ENCODE measurements at places on chromosomes 3 and 15. TPM values are rescaled to one million over a fixed set of nuclear protein-coding genes. Genes with fewer than 3 reads are reported as not detected.

GRCh38 chr3:34111361-34111760, 312.9 kb downstream of the PDCD6IP start:
- no peak for DNase-seq
- no peaks in the 10 kb centered on the region for H3K4me1 ChIP-seq
- no peak overlapping the region for H3K27ac ChIP-seq
- no peaks in the 10 kb centered on the region for H3K36me3 ChIP-seq
- H3K27me3 ChIP-seq: no peaks in the 10 kb centered on the region
- no peak overlapping the region for H3K4me3 ChIP-seq

- DNase-seq: no peak
- H3K4me3 ChIP-seq: no peak overlapping the region
- peaks cover 12% of the 10 kb centered on the region for H3K36me3 ChIP-seq
- no peaks in the 10 kb centered on the region for H3K27me3 ChIP-seq
- peaks cover 45% of the 10 kb centered on the region for H3K4me1 ChIP-seq
Observed at GRCh38 chr3:53193466-53194209, 32.6 kb downstream of the PRKCD start.

- H3K27ac ChIP-seq: no peak overlapping the region
- H3K4me3 ChIP-seq: no peak overlapping the region
- H3K36me3 ChIP-seq: no peaks in the 10 kb centered on the region
- DNase-seq: no peak
Observed at GRCh38 chr15:23736033-23736673, 49.0 kb upstream of the NDN start.

DNA sequence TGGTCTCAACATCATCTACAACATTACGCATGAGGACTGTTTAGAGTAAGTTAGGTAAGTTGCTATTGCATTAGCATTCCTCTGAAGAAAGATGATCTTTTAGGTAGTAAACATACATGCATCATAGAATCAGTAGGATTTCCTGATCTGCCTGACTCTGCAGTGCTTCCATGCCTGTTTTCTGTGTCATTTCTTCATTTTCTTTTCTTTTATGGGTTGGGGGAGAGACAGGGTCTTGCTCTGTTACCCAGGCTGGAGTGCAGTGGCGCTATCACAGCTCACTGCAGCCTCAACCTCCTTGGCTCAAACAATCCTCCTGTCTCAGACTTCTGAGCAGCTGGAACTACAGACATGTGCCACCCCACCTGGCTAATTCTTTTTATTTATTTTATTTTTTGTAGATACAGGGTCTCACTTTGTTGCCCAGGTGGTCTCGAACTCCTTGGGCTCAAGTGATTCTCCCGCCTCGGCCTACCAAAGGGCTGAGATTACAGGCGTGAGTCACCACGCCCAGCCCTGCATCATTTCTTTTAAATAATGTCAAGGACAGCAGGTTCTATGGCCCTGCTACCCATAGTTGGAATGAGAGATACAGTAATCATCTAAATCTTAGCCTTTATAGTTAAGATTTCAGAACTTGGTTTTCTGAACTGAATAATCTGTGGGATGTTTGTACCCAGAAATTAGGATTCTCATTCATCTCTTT, 184.3 kb downstream of the GHSR start:
- DNase-seq: no peak
- H3K36me3 ChIP-seq: no peaks in the 10 kb centered on the region
- no peak overlapping the region for H3K27ac ChIP-seq

The CD96 gene
- 2.8 TPM for total RNA-seq

The GHSR gene
- total RNA-seq: not detected

The MESP1 gene
- 0.42 TPM for total RNA-seq

All from esophagus squamous epithelium (tissue), 5 donors.